ENCODE measurements at places on chromosomes 2 and 18. TPM values are rescaled to one million over a fixed set of nuclear protein-coding genes. Genes with fewer than 3 reads are reported as not detected.

DNA sequence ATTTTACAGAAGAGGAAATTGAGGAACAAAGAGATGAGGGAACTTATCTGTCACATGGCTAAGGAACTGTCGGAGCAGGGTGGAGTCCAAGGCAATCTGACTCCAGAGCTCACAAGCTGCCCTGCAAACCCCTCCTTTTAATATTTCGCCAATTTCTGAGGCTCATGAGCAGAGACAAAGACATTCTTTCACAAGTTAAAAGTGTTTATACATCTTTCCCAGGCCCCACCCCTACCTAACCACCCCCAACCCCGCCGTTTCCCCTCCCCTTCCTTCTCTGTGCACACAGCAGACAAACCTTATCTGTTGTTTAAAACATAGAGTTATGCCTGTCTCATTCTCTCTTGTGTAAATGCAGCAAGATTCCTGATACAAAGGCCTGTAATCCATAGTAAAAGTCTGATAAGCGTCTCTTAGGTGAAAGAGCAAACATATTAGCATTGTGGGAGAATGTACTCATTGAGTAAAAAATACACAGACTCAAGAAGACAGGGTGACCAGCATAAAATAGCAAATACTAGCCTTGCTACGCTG, 44.3 kb downstream of the EPHA4 start:
- H3K4me3 ChIP-seq = peak overlapping the region; percentile 32
- H3K27ac ChIP-seq = peak overlapping the region; percentile 28
- H3K27me3 ChIP-seq = no peaks in the 10 kb centered on the region
- DNase-seq = no peak

The HOXD11 gene
- not detected for total RNA-seq

The OR6B2 gene
- total RNA-seq = not detected

The ARHGAP15 gene
- 85.7 TPM for total RNA-seq

The CCDC178 gene
- not detected for total RNA-seq
